AG10803 (cell line): ENCODE measurements at places on chromosomes 11 and 22.

DNA sequence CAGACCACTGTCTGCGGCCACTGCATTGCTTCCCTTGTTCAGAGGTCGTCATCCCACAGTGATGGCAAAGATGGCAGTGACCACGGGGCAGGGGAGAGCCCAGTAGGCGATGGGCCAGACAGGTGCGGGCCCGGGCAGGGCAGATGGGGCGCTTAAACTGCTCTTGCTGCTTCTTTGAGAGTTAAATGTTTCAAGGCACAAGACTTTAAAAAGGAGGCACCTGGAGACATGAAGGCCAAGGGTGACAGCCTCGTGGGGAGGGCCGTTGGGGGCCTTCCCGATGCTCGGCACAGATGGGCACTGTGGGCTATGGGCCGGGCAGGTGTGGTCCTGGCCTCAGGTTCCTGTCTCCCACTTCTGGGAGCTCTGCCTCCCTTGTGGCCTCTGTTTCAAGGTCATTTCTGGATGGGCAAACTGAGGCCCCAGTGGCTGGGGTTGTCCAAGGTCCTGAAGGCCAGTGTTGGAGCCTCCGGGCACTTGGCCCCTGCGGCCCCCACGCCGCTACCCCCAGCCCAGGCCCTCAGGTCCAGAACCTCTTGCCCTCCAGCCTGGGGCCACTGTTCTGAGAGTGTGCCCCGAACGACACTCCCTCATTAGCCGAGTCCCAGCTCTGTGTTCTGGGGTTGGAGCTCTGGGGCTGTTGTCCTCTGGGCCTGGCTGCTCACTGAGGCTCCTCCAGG, 16.9 kb upstream of the CCDC188 start:
- DNase-seq: no peak

- no peak for DNase-seq
Measured at GRCh38 chr22:24725736-24726135, 48.8 kb downstream of the PIWIL3 start.

- DNase-seq: no peak
Measured at GRCh38 chr11:24351179-24351578, 145.7 kb upstream of the LUZP2 start.

- no peak for DNase-seq
Measured at GRCh38 chr11:79857377-79858214, 416.8 kb upstream of the TENM4 start.

DNA sequence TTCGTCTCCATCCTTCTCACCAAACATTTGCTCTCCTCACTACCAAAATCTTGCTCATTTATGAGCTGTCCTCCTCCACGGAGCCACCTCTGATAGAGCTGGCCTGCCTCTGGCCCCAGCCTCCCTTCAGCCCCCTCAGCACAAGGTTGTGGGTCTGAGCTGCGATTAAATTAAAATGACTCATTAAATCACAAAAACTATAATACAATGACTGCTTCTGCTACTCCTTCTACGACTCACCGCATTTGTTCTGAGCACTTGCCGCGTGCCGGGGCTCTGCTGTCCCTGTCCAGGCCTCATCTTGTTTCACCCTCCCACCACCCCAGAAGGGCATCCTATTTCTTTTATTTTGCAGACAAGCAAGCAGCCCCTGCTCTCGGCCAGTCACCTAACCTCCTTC, 49.2 kb upstream of the TIMP3 start:
- DNase-seq: no peak

DNA sequence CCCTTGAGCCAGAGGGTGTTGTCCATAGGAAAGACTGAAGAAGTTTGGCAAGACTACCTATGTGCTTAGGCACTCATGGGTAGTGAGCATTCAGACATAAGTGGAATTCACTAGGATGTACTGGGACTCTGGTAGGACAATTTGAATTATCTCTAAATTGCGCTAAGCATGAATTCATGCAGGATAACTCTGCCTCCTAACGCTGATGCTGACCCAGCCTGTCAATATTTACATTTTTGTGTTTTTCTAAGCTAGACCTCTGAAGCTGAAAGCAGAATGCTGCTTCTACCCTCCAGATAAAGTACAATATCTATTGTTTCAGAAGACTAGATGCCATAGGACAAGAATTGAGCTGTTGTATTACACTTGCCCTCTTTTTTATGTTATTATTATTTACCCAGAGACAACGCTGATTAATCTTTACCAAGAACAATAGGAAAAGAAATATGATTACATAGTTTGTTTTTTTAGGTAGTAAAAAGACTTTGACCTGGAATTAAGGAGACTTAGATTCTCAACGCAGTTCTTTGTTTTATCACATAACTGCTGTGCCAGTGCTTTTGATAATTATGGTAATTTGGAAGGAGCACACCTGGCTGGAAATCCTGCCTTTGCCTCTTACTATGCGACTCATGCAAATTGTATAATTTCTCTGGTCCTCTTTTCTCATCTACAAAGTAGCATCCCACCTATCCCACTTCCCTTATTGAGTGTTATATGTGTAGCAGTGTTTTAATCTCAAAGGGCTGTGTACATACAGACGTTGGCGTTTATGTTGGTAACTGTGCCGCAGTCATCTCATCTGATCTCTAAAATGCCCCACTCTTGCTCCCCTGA, 21.2 kb upstream of the GRAMD1B start:
- no peak for DNase-seq

GRCh38 chr11:122765487-122766131, 72.7 kb upstream of the CRTAM start:
- DNase-seq: no peak

DNA sequence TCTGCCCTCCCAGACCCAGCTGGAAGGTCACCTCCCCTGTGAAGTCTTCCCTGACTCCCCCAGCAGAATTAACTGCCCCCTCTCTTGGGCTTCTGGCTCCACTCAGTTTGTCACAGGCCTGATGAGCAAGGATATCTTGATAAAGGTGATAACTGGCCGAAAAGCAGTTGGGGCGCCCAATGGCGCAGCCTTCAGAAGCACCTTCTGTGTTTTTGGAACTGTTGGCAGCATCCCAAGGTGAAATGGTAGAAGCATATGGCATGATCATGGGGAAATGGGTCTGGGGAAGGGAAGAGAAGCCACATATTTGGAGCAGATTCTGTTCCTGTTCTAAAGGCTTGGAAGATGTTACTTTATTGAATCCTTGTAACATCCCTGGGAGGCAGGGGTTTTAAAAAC, 2.8 kb upstream of the TAB1 start:
- no peak for DNase-seq

- DNase-seq: peak; percentile 11
Measured at GRCh38 chr11:71342951-71343827, 90.8 kb upstream of the SHANK2 start.

GRCh38 chr11:46491661-46492330, 100.2 kb upstream of the CHRM4 start:
- peak; percentile 80 for DNase-seq

DNA sequence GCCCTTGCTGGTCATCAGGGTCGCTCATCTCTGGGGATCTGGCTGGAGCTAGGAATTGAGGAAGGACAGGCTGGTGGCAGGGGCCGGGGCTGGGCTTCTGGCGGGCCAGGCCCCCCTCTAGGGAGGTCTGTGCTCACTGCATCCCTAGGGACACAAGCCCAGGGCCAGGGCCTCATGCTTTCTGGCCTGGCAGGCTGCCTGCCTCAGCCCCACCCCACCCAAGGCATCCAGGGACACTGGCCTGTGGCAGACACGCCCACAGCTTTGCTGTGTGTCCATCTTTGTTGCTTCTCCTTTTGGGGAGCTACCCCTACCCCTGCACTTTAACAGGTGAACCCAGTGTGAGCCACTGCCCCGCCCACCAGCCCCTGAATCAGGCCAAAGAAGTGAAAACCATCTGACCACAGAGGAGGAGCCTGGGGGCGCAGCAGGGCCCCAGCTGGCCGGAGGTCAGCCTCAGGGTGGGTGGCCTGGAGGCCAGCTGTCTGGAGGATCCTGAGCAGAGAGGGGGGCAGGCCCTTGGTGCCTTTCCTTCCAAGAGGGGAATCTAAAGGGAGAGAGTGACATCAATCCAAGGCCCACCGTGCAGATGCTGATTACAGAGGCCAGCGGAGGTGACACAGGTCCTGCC, 26.8 kb upstream of the CELSR1 start:
- DNase-seq: no peak

DNA sequence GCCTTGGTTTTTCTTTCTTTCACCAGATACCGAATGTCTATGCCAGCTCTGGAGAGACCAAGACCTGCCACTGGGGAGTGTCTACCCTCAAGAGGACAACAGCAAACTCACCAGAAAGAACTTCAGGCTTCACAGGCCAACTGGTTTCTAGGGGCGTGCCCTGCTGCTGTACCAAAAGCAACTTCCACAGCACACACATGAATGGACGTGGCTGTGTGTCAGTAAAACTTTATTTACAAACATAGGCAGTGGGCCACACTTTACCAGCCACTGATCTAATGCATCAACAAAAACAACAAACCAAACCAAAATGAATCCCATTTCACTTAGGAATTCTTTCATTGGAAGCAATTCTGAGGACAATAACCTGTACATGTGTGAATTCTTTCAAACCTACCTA, 16.7 kb downstream of the DEAF1 start:
- DNase-seq: no peak

GRCh38 chr11:116175707-116176106, 597.1 kb downstream of the BUD13 start:
- no peak for DNase-seq
